ENCODE measurements at places on chromosomes 5 and 9. TPM values are rescaled to one million over a fixed set of nuclear protein-coding genes. Genes with fewer than 3 reads are reported as not detected.

DNA sequence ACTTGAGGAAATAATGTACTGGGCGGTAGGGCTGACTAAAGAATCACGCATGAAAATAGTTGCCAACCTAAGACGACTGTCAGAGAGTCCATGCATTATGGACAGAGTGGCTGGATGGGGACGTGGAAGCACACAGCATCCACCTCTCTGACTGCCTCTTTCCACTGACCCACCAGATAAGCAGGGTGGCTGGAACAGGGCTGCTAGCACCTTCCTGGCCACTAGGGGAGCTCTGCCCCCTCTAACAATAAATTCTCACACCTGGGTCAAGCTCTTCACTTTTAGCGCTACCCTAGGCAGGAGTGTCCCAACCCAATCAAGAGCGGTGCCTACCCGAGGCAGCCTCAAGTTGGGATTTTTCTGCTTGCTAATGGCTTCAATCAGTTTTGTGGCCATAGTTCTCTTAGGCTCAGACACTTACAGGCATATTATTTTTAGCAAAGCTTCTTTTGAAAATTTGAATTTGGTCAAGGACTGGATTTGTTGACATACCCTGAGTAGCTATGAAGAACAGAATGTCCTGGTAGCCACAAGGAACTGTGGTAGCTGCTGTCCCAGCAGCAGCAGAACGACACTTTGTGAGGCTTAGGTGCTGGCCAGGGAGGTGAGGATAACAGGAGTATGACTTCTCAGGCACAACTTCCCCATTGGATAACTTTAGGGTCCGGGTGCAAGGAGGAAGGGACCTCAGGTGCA lies 6.9 kb upstream of the TPM2 start:
- peaks cover 53% of the 10 kb centered on the region for H3K36me3 ChIP-seq
- DNase-seq, result peak; percentile 59
- no peak overlapping the region for H3K27ac ChIP-seq
- H3K4me1 ChIP-seq, result no peaks in the 10 kb centered on the region
- H3K27me3 ChIP-seq, result no peaks in the 10 kb centered on the region
- H3K4me3 ChIP-seq, result no peak overlapping the region

- no peaks in the 10 kb centered on the region for H3K4me1 ChIP-seq
- no peak overlapping the region for H3K4me3 ChIP-seq
- H3K27me3 ChIP-seq, result no peaks in the 10 kb centered on the region
- H3K27ac ChIP-seq, result no peak overlapping the region
- peaks cover 4% of the 10 kb centered on the region for H3K36me3 ChIP-seq
Observed at GRCh38 chr5:179585941-179586401, 35.6 kb downstream of the RUFY1 start.

Gene BRINP1
- total RNA-seq, result not detected

DNA sequence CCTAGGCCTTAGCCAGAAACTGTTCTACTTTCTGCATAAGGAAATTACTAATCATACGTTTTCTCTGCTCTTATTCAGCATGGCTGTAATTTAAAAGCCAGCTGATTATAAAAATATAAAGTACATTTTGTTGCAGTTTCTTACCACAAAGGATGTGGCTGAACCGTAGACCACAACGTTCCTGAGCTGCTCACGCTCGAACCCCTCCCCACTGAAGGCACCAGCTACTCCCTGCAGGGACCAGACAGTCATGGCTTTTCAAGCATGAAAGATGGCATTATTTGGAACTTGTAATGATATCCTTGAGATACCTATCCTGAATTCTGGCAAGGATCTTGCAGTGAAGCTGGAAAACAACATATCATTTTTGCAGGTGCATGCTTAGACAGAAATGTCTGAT lies 91.8 kb upstream of the DMRT1 start:
- H3K4me1 ChIP-seq, result peaks cover 21% of the 10 kb centered on the region
- no peak overlapping the region for H3K27ac ChIP-seq
- H3K36me3 ChIP-seq, result peaks cover 13% of the 10 kb centered on the region

Gene FOXI1
- not detected for total RNA-seq

All from endothelial cell of umbilical vein (primary cell).